ENCODE measurements at places on chromosomes 7 and 10.

GRCh38 chr10:35339942-35340341 lies 3.6 kb downstream of the CCNY start:
- no peak for DNase-seq

DNA sequence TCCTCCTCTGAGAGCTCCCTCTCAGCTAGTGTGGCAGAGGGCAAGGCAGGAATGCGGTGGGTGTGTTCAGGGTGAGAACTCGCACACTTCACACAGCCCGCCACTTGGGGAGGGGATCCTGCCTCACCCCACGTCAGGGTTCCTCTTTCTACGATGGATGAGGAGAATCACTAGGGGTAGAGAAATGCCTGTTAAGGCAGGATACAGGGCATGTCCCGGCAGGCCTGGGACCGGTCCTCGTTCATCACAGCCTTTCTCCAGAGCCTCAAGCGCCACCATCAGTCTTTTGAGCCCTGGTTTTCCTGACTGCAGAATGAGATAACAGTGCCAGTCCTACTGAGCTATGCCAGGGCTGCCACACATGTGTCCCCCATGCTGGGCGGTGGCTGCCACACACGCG lies 546.7 kb upstream of the ADARB2 start:
- DNase-seq = no peak

GRCh38 chr10:62815381-62816075 lies 638 bp downstream of the EGR2 start:
- no peak for DNase-seq

GRCh38 chr10:101529725-101530553 lies 58.1 kb downstream of the POLL start:
- DNase-seq = no peak

DNA sequence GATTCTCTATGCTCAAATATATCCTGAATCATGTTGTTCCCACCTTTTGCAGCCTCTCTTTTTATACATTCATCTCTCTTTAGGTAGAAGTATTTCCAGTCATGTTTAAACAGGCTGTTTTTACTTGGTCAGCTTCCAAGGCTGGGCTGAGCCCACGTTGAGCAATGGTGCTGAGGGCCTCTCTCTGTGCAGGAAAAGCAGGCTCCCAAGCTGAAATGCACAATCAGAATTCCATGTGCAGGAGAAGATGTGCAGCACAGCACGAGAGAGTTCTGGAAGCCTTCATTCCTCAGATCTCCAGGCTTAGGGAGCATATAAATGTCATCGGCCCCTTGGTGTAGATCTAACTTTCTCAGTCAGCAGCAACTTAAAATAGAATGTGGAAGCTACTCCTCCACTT lies 588.5 kb downstream of the TNS3 start:
- no peak for DNase-seq

DNA sequence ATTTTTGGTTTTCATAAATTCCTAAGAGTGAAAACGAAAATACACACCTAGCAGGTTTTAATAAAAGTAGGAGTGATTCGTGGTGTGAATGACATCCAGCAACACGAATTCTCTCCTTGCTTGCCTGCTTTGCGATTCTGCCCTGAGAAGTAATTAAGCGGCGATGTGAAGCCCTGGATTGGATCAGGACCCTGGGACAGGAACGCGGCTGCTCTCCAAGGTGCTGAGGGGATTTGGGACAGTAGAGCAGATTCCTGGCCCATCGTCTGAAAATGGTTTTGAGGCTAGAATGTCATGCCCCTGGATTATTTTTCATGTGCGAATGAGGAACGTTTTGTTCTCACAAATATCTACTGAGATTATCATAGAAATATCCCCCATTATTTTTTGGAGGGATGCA lies 7.8 kb downstream of the NPS start:
- no peak for DNase-seq

GRCh38 chr7:6395898-6396595 lies 51.7 kb downstream of the DAGLB start:
- DNase-seq = no peak

- DNase-seq = no peak
These were observed 10.8 kb downstream of the NEURL1 start for GRCh38 chr10:103504181-103504783.

DNA sequence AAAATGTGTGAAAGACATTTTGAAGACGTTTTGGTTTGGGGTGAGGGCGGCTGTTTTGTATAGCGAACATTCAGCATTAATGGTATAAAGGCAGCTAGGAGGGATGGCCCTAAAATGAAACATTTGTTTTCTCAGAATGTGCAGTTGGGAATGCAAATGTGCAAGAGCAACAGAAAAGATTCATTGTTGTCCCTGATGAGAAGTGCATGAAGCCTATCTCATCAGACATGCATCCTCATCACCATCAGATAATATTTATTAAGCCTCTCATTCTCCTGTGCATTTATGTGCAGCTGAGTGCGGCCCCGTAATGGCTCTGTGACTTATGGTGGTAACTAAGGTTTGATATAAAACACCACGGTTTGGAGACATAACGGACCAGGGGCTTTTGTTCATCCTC lies 199.5 kb downstream of the GFRA1 start:
- no peak for DNase-seq

DNA sequence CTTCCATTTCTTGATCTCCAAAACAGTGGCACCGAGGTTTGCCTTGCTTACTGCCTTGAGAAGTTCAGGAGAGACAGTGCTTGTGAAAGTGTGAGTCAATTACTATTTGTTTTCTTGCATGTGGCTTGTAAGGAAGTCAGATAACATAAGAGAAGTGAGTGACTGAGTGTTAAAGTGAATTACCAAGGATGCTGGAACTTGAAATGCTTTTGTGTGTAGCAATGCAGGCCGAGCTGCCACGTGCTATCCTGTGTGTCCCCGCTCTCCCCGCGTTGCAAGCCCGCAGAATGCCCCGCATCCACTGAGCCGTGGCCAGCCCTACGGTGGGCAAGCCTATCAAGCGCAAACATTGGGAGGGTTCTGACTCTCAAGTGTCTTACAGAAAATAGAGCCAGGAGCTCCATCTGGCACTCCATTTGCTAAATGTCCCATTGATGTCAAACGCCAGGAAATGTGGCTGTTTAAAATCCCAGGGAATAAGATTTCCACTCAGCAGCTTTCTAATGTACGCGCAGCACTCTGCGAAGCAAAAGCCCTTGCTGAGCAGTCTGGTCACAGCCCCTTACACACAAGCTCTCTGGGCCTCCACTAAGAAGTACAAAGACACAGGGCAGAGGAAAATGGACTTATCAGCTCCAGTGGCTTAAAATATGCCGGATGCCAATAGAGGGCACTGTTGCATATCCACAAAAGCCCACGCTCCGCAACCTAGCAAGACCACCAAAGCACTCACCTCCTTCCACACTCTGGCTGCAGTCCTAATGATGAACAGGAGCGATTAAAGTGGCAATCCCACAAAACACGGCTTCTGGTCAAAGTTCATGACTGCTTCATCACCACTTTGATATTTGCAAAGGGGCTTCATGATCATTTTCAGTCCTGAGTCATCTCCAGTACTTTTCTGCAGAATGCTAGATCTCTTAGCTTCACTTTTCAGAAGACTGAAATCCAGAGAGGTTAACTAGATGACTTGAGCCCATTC lies 158.0 kb upstream of the ITGB1 start:
- DNase-seq = peak; percentile 82

DNA sequence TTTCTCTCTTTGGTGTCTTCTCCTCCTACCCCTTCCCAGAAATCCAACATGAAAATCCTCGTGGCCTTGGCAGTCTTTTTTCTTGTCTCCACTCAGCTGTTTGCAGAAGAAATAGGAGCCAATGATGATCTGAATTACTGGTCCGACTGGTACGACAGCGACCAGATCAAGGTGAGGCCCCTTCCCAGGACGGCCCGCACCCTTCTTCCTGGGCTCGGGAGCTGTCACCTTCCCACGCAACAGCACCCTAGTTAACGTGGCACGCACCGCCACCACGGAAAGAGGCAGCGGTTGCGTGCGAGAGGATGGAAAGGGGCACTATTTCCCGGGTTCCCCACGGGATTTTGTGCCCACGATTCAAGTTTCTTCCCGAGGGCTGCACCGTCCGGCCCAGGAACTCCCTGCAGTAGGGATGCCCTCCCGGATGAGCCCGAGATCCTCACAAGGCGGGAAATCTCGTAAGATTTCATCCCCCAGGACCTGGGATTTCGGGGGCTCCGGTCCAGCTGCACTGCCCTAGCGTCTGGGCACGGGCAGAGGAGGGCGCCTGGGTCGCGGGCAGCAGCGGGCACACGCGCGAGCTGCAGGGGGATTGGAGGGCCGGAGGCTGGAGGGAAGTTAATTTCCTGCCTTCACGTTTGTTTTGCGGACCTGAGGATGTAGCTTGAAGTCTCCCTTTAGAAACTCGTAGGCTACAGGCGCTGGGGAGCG lies 834 bp downstream of the TAC1 start:
- DNase-seq = no peak

GRCh38 chr10:126017961-126018560 lies 121.7 kb downstream of the FANK1 start:
- no peak for DNase-seq

DNA sequence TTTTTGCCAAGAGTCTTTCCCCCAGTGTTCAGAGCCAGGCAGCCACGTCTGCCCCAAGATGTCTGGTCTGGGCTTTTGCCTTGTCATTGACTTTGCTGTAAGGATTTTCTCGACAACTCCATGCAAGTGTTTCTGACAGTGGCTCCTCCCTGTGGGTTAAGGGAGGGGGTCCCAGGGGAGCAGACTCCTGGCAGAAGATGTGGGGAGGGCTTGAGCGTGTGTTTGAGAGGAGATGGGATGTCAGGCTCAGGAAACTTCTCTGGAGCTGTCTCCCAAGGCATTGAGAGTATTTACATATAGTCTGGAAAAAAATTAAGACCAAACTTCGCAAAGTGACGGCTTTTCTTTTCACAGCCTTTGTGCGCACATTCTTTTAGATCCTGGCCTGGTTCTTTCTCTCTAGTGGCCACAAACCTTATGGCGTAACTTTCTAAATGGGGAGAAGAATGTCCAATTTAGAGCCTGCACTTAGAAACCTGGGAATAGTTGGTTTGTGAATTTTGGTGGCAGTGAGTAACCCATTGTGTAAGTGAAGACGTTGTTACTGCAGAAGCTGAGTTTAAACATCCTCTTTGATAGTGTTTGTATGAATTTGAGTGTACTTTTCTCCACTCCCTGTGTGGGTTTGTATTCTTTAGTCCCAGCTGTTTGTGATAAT lies 201.5 kb downstream of the LRMDA start:
- DNase-seq = peak; percentile 37

GRCh38 chr7:37476428-37476827 lies 27.8 kb upstream of the ELMO1 start:
- DNase-seq = no peak

DNA sequence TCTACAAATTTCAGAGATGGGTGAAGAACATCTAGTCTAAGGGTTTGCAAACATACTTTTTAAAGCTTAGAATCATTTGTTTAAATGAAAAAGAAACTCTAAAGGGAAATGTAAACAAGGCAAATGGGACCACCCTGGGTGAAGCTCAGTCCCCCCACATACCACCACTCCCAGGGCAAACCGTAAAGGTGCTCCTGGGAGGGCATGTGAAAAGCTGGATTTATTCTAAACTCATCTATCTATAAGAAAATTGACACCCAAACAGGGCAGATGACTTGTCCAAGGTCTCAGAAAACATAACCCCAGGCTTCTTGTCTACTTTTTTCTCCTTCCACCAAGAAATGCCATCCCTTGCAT lies 223.3 kb upstream of the PRKCQ start:
- no peak for DNase-seq

- DNase-seq = no peak
These were observed 6.0 kb upstream of the CCZ1 start for GRCh38 chr7:5892498-5892897.

DNA sequence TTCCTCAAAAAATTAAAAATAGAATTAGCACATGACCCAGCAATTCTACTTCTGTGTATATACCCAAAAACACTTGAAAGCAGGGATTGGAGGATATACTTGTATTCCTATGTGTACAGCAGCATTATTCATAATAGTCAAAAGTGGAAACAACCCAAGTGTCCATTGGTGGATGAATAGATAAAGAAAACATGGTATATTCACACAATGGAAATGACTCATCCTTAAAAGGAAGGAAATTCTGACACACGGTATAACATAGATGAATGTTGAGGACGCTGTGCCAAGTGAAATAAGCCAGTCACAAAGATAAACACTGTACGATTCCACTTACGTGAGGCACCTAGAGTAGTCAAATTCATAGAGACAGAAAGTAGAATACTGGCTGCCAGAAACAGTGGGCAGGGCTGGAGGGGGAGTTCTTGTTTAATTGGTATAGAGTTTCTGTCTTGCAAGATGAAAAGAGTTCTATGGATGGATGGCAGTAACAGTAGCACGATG lies 26.6 kb upstream of the KAT6B start:
- DNase-seq = peak; percentile 56

- DNase-seq = no peak
These were observed 733.9 kb upstream of the ZWINT start for GRCh38 chr10:57094965-57095364.

DNA sequence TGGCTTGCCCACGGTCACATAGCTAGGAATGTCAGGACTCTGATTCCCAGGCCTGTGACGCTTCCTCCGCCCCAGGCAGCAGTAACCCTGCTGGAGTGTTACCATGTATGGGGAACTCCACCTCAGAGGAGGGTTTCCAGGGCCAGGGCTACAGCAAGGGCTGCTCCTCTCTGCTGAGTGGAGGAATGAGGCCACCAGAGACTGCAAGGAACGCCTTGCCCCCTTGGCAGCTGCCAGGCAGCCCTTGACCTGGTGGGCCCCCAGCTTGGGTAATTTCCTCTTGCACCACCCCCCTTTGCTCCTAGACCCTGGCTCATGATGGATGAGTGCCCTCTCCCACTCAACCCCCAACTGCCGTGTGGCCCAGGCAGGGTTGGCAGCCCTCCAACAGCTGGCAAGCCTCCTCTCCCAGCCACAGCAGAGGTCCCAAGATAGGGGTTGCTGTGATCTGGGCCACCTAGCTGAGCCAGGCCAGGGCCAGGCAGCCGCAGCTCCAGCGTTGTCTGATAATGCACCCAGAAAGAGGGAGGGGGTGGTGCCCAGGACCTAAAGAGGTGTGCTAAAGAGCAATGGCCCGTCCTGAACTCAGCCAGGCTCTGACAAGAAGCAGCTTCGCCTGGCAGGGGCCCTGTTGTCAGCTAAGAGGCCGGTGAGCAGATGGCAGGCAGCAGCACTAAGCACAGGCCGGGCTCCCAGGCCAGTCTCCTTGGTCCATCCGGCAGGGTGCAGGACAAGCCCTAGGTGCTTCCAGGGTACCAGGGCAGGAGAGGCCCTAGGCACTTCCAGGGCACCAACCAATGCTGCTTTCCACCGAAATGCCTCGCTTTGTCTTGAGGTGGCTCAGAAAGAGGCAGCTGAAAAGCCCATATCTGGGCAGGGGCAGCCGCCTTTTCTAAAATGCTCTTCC lies 35.4 kb downstream of the DRGX start:
- no peak for DNase-seq

- DNase-seq = no peak
These were observed 1.8 kb upstream of the CLCN1 start for GRCh38 chr7:143314127-143314526.

GRCh38 chr7:142939226-142939910 lies at the start of gene LLCFC1:
TSS of gene LLCFC1 (plus strand) at chr7:142939484. CDS start at chr7:142939622, 138 bp downstream.
- DNase-seq = no peak

GRCh38 chr7:65475040-65475726 lies 101.5 kb downstream of the ZNF92 start:
- DNase-seq = no peak

Data from fibroblast of skin of left biceps (primary cell).